Stimulated activated CD4-positive, alpha-beta T cell treated with anti-CD3 and anti-CD28 coated beads, TNF-alpha, amount 100 ng/mL, for 4 hours (primary cell): ENCODE measurements at places on chromosomes 4 and X.

GRCh38 chr4:122195718-122196117 lies 43.6 kb downstream of the BLTP1 start:
- no peak for DNase-seq

DNA sequence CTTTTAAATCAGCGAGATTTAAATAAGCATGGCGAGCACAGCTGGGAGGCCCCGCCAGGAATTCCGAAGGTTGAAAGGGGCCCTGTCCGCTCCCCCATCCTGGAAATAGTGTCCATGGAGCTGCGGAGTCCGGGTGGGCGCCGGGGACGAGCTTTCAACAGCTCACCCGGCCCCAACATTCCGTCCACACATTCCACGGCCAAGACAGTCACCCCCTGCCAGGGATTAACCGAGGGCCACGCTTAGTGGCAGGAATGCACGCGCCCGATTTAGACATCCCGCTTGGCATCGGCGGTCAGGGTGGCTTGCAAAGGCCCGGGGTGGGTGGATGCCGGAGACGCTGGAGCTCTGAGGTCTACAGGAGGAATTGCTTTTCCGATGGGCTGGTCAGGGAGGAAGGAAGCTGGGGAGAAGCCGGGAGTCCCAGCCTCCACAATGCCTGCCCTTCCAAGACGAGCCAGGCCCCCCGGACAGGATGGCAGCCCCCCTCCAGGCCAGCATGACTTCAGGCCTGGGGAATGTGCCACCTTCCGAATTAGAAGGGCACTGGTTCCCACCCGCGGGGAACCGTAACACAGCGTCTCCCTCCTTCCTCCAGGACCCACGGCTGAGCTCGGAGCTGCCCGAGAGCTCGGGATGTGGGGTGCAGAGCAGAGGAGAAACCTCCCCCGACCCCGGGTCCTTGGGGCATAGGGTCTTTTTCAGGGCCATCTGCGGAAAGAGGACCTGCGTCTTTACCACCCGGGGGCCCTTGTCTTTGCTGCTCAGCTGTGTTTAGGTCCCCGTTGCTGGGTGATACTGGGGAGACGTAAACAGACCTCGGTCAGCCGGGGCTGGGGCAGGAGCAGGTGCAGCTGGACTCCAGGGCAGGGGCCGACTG lies 26.9 kb upstream of the PPP2R3B start:
- no peak for DNase-seq

- no peak for DNase-seq
These were observed 584 bp downstream of the TMEM271 start for GRCh38 chr4:575281-576141.

DNA sequence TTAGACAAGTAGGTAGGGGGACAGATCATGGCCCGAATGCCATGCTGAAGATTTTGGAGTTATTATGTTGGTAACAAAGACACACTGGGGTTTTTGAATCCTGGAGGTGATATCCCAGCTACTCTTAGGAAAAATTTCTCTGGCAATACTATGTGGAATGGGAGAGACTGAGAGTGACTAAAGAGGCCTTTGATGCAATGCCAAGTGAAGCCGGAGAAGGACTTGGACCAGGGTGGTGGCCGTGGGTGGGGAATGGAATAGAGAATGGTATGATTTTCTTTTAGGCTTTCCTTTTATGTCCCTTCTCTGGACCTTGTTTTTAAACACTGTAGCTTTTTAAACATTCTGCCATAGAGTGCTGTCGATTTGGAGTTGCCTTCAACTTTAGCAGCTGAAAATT lies 141.6 kb downstream of the DCLK2 start:
- DNase-seq: no peak

DNA sequence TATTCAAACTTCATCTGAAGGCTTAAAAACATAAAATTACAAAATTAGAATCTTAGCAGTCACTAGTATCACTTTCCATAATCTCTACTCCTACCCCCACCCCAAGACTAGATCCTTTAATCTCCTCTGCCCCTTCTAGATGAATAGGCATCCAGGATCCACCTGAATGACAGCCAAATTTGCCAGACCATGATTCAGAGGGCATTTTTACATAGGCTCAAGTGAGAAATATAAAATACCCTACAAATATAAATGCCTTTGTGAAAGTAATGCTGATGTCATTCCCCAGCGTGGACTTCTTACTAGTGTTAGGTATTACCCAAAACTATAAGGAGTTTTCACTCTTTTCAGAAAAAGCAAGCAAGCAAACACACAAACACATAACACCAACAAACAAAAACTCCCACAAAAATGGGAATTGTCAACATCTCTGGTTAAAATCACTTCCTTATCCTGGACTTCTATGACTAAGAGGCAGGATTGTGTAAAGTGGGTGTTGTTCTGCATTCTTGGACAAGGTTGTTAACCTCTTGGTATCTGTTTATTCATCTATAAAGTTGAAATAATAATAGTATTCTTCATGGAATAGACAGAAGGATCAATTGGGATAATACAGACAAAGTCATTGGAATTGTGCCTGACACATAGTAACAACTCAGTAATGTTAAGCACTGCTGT lies 51.3 kb upstream of the TMPRSS11F start:
- DNase-seq: no peak

GRCh38 chr4:5883916-5884315 lies 9.0 kb downstream of the CRMP1 start:
- no peak for DNase-seq

DNA sequence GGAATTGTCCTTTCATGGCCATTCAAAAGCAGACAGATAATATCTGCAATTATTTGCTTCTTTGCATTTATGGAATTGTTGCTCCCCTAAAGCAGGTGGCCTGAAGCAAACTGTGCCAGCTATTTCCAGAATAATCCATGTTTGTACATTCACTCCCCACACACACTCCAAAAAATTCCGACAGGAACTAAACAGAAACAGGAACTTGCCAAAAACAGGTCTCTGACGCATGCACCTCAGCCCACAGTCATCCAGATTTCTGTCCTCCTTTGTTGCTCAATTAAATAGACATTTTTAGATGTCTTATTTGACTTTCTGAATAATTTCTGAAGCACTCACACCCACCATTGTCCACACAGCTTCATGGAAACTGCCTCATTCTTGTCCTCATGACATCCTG lies 71.5 kb upstream of the EDNRA start:
- no peak for DNase-seq

DNA sequence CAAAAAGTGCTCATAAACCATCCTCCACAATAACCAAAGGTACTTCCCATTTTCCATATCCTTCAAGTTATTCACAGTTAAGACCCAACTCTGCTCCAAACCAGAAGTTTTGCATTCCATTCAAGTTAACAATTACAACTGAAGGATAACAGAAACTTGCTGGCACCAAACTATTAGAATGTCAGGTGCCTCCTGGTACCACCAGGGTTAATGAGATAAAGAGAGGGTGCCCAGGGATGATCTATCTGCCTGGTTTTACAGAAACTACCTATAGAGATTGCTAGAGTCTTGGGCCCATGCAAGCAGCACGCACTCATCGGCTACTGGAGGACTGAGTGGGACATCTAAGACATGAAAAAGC lies 114.6 kb downstream of the RBM47 start:
- DNase-seq: no peak
